Stimulated activated CD8-positive, alpha-beta memory T cell treated with anti-CD3 and anti-CD28 coated beads, Interleukin-7, amount 100 ng/mL, for 24 hours (primary cell): ENCODE measurements at places on chromosomes 1 and 21.

- DNase-seq, result no peak
These were observed 28.6 kb downstream of the CAMSAP2 start for GRCh38 chr1:200767321-200767720.

DNA sequence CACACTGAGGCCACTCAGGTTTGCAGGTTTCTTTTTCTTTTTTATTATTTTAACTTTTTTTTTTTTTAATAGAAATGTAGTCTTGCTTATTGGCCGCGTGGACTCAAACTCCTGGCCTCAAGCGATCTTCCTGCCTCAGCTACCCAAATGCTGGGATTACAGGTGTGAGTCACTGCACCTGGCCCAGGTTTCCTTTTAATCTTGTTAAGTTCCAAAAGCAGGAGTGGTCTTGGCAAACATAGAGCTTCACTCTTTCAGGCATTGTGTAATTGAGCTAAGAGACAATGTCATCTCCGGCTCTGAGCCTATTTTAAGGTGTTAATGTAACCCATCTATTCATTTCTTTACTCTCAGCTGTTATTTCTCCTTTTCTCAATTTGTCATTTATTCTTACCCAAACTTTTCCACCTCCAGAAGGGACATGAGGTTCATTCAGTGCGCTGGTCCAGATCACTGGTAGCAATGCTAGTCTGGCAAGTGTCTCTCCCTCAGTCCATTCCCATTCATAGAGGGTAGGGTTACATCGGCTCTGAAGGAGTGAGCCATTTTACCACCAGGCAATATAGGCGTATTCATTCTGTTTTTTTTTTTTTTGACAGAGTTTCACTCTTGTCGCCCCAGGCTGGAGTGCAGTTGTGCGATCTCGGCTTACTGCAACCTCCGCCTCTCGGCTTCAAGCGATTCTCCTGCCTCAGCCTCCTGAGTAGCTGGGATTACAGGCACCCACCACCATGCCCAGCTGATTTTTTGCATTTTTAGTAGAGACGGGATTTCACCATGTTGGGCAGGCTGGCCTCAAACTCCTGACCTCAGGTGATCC lies 11.3 kb upstream of the MFSD2A start:
- DNase-seq, result no peak

GRCh38 chr1:25198663-25199252 lies 33.5 kb downstream of the SYF2 start:
- no peak for DNase-seq

DNA sequence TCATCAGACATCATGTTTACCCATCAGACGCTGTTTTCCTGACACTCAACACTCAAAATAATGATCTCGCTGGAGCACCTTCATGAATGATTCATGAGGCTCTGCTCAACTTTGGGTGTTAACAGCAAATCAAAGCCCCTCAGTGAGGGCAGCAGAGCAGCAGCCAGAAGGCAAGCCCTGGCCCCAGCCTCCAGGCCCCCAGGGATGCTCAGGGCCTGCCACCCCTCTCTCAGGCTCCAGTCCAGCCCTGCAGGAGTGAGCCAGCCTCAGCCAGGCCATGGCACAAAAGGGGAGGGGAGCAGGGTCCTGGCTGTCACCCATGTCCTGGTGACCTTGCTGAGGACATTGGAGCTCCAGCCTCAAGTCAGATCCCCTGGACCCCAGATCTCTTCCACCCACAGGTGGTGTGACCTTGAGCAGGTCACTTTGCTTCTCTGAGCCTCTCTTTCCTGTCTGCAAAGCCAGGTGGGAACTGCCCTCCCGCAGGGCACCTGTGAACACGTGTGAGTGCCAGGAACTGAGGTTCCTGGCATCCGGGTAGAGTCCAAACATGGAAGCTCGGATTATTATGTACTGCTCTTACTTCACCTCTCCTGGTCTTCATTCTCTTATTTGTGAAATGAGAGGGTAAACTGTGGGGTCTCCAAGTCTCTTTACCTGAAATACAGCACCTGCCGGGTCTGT lies 161.6 kb upstream of the VAMP3 start:
- no peak for DNase-seq

DNA sequence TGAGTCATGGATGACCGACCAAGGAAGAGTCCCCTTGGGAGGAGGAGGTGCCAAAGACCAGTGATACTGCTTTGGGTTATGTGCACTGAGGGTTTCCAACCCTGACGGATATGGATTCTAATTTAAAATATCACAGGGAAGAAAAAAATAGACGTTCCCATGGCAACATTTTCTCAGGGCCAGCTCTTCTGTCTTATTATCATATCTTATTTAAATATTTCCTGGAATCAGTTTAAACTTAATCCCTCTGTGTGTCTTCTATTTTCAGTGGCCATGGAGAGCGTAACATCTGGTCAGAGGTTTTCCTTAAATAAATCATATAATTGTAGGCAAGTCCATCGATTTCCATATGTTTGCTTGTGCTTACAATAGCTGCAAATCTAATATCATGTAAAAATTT lies 205.4 kb upstream of the FMN2 start:
- no peak for DNase-seq

DNA sequence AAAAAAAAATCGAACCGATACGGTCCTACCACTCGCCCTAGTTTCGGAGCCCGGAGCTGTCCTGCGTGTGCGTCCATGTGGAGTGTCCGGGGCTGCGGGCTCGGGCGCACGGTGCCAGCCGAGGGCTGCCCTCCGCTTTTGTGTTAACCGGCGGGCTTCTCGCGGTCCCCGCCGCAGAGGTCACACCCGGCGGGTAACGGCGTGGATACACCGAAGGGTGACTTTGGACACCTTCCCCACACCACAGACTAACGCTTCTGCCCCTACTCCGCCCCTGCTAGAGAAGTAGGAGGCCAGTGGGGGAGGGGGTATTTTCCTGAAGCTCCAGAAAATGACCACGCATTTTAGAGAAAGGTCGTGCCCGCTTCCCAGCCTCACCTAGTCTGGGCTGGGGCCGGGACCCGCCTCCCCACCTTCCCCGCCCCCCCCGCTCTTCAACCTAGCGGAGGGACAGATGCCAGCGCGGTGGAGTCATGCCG lies 609 bp upstream of the ATF3 start:
- DNase-seq, result no peak

- no peak for DNase-seq
These were observed 657.4 kb downstream of the AJAP1 start for GRCh38 chr1:5311634-5312292.

DNA sequence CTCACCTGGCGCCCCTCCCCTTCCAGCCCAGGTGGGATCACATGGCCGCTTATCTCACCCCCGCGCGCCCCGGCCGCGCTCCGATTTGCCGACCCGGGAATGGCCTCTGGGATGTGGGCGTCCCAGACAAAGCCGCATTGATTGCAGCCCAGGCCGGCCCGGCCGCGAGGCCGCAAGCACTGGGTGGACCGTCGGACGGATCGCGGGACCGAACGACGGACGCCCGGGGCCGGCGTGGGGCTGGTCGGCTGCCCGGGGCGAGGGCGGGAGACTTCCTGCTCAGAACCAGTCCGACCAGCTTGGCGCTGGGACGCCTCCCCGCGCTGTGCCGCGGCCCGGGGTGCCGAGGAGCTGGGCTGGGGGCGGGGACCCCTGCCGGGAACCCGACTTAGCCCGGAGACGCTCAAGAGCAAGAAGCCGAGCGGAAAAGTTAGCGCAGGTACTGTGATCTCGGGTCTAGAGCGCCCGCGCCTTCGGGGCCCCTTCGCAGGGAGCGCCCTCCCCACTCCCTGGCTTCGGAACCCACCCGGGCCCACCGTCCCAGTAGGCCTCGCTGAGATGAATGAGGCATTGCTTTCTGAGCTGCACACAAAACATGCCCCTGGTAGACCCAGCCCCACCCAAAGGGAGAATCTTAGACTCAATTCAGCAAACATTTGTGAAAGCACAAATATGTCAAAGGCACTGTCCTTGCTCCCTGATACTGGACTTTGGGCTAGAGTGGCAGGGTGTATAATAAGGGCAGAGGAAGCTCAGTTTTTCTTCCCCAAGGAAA lies 415 bp upstream of the LAD1 start:
- DNase-seq, result no peak

DNA sequence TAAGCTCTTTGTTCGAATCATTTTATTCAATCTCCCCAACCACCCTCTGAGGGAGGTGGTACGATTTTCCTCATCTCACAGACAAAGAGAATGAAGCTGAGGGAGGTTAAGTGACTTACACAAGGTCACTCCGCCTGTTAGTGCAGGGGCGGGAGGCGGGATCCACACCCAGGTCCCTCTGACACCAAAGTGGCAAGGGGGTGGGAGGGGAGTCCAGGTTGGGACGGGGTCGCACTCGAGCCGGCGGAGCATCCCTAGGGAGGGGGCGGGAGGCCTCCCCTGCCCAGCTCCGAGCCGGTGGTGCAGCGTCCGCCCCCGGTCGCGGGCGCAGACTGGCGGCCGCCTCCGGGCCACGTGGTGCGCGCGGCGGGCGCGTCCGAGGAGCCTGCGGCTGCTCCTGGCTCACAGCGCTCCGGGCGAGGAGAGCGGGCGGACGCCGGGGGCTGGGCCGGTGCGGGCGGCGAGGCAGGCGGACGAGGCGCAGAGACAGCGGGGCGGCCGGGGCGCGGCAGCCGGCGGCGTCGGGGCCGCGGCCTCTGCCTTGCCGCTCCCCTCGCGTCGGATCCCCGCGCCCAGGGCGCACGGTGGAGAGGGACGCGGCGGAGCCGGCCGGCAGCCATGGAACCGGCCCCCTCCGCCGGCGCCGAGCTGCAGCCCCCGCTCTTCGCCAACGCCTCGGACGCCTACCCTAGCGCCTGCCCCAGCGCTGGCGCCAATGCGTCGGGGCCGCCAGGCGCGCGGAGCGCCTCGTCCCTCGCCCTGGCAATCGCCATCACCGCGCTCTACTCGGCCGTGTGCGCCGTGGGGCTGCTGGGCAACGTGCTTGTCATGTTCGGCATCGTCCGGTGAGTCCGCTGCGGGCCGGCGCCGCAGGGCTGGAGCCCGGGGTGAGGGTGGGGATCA lies at the start of gene OPRD1:
Gene OPRD1, plus strand, starts transcription at position 405 of the 903 bp plus-strand sequence. Its CDS starts 214 bp downstream, at position 619.
- DNase-seq, result no peak

- DNase-seq, result no peak
These were observed 23.8 kb upstream of the CSF1 start for GRCh38 chr1:109886827-109887226.

- DNase-seq, result no peak
These were observed 134.2 kb downstream of the TLR5 start for GRCh38 chr1:223008808-223009207.

DNA sequence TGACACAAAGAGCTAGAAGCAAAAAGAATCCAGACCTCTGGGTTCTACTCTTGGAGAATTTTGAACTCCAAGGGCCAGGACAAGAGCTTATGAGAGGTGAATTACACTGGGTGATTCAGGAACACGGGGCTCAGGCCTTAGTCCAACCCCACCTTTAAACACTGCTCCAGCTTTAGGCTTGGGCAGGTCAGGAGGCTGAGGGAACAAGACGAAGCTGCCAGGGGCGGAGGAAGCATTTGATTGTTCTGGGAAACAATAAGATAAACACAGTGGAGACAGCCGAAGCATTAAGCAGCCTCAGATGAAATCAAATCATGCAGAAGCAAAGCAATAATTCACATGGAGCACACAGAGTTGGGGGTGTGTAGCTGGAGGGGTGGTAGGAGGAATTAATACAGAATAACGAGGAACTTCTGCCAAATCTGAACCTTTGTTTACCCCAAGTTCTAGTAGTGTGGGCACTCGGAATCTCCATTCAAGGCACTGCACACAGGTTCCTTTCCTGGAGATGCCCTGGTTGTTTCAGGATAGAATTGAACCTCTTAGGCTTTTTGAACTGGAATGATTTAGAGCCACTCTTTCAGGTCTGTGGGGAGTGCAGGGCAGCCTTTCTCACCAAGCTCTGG lies 93.2 kb downstream of the PLXNA2 start:
- no peak for DNase-seq

GRCh38 chr1:11061652-11062365 lies 2.0 kb upstream of the SRM start:
- DNase-seq, result no peak

DNA sequence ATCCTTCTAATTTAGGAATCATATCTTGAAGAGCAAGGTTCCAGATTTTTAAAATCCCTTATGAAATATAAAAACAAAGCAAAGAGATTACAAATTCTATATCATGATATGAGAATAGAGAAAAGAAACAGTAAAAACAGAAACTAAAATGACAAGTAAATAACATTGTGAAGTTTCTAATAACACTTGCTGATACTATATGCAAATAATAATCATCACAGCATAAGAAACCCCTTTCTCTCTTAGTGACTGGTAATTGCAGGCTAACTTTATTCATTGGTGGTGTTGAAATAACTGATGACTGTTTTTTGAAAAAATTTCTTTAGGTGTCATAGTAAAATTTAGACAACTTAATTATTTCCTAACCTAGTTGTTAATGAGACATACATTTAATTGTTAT lies 281.6 kb downstream of the PLA2G4A start:
- DNase-seq, result no peak

DNA sequence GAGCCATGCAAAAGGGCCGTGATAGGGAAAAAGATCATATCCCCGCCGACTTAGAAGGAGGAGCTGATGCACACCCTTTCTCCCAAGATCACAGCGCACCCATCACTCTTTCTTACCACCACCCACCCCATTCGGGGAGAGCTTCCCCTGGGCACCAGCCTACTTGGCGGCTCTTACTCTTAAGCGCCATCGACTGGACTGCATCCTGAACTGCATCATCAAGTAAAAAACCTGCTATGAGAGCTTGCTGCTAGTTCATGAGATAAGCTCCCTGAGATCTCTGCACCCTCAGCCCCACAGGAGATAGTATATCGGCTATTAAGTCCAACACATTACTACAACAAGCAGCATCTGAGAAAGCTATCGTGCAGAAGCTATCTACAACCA lies 125.1 kb downstream of the BARHL2 start:
- no peak for DNase-seq

DNA sequence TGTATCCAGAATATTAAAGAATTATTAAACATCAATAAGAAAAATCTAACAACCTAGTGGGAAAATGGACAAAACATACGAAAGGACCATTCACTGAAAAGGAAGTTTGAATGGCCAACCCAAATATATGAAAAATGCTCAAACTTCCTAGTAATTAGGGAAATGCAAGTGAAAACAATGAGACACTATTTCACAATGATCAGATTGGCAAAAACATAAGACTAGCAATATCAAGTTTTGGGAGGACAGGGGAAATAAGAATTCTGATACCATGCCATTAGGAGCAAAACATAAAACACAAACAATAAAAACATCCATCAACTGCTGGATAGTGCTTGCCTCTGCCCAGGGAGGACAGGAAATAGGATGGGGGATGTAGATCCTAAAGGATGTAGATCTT lies 14.3 kb downstream of the XCL2 start:
- no peak for DNase-seq
